ENCODE measurements at places on chromosomes 1 and 21. TPM values are rescaled to one million over a fixed set of nuclear protein-coding genes. Genes with fewer than 3 reads are reported as not detected.

DNA sequence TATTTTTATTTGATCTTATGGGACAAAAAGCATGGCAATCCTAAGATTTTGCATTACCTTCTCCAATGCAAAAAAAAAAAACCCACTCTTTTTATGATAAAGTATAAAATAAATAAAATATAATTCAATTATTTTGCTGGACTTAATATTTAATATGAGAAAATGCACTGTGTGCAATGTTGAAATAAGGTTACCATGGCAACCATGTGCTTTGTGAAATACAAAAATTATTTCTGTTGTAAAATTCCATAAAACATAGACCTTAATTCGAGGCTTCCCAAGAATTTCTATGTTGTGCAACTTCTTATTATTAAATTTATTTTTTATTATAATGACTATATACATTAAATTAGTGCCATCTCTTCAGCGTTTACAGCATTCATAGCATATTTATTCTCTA is 989.5 kb downstream of the MRPL39 start:
- no peaks in the 10 kb centered on the region for H3K36me3 ChIP-seq
- H3K4me1 ChIP-seq: no peaks in the 10 kb centered on the region

DNA sequence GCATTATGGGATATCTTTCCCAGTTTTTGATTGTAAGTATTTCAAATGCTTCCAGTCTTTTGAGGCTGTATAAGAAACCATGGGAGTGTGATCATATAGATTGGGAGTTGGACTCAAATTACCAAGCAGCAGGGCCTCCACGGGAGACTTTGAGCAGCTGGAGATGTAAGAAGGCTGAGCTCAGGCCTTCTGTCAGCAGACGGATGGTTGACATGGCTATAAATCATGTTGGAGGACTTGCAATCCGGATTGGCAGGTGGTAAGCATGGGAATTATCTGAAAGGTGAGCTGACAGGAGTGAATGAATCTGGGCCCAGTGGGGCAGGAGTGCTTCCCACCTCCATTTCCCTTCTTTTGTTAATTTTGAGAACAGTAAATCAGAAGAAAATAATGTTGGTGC is 83.2 kb upstream of the PPM1J start:
- DNase-seq: no peak
- peaks cover 15% of the 10 kb centered on the region for H3K4me1 ChIP-seq
- H3K27me3 ChIP-seq: peaks cover 2% of the 10 kb centered on the region
- H3K36me3 ChIP-seq: no peaks in the 10 kb centered on the region
- no peak overlapping the region for H3K4me3 ChIP-seq

Gene FCGR1A
- 0.58 TPM for total RNA-seq

DNA sequence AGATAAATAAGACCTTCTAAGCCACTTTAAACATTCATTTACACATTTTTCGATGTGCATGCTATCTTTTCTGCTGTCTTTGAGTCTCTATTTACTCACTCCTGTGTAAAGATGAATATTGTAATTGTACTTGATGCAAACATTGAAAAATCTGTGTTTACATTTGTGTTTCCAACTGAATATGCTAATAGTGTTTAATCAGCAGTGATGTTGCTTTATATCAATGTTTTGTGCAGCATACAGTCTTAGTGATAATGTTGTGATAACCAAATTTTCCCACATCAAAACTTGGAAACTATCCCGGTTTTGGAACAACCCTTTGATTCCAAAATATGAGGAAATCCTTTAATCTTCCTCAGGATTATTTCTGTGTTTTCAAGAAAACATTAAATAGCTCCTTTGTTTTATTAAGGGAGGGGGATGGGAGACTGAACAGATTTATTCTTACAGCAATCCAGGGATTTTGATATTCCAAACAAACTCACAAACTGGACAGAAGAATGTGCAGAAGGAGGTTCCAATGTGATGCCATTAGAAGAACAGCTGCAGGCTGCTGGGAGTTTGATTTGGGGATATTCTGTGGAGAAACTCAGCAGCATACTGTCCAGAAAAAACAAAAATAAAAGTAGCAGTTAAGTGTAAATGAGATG is 248.0 kb downstream of the S1PR1 start:
- no peaks in the 10 kb centered on the region for H3K4me1 ChIP-seq
- DNase-seq: no peak
- H3K36me3 ChIP-seq: no peaks in the 10 kb centered on the region
- H3K27me3 ChIP-seq: peaks cover 4% of the 10 kb centered on the region
- no peak overlapping the region for H3K27ac ChIP-seq

- H3K4me1 ChIP-seq: peaks cover 28% of the 10 kb centered on the region
- H3K36me3 ChIP-seq: no peaks in the 10 kb centered on the region
- no peak overlapping the region for H3K4me3 ChIP-seq
- no peak for DNase-seq
- no peak overlapping the region for H3K27ac ChIP-seq
These were observed 861 bp upstream of the DRAXIN start for GRCh38 chr1:11690397-11691301.

Gene FOXJ3
- 47.1 TPM for total RNA-seq

DNA sequence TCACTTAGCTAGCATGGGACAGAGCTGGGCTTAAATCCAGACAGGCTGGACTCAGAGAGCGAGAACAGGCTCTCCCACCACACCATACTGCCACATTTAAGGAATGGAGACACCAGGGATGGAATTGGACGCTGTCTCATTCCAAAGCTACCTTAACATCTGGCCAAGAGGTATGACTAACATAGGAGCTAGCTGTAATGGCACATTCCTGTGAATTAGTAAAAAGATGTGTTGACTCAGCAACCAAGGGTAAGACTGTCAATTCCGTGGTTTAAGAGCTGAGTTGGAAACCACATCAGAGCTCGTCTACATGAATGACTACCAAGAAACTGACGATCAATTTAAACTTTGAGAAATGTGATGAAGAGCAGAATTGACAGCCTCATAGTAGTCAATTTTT is 8.3 kb upstream of the TNFRSF9 start:
- DNase-seq: peak; percentile 47
- H3K27me3 ChIP-seq: no peaks in the 10 kb centered on the region
- no peaks in the 10 kb centered on the region for H3K36me3 ChIP-seq

DNA sequence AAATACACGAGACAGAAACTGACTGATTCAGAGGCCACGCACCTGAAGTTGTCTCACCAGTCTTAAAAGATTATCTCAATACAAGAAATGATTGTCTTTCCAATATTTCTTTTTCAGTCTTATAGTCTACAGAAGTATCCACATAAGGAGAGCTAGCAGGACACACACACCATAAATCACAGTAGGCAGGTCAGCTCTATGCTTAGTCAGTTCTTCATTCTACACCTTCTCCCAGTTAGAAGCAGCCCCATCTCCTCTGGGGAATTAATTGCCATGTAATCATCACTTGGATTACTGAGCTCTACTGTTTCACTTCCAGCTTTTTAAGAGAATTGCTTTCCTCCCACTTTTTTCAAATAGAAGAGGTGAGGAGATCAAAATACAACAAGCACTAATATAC is 59.6 kb downstream of the SMYD3 start:
- no peaks in the 10 kb centered on the region for H3K27me3 ChIP-seq
- DNase-seq: no peak
- no peak overlapping the region for H3K4me3 ChIP-seq
- no peaks in the 10 kb centered on the region for H3K4me1 ChIP-seq
- H3K27ac ChIP-seq: no peak overlapping the region
- H3K36me3 ChIP-seq: no peaks in the 10 kb centered on the region
